ENCODE measurements at places on chromosomes 11 and 22.

DNA sequence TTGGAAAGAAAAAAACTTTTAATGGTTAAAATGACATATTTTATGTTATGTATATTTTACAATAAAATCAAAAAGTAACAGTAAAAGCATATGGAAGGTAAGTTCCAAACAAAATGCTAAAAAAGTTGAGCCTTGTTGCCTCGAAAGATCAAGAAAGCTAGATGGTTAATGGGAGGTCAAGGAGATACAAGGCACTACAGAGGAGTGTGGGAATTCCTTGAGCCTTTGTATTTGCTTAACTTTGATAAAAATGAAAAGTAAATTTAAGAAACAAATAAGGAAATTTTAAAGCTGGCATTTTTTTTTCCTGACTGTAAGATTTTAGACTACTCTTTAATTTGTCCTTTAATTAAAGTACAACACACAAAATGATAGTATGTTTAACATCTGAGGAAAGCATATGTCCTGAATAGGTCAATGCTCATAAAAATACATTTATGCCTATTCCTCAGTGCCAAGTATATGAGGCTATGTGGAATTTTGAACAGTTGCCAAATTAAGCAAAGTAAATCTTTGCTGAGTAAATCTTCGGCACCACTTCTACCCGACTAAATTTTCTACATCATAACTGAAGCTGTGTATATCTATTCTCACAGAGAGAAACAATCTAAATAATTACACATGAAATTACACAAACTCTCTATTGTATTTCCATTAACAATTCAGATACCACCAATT lies 108.8 kb downstream of the TTC28 start:
- no peak for DNase-seq

GRCh38 chr22:31106731-31107177 lies 614 bp downstream of the SELENOM start:
- no peak for DNase-seq

GRCh38 chr22:46289244-46289891 lies 7.3 kb upstream of the GTSE1 start:
- no peak for DNase-seq

DNA sequence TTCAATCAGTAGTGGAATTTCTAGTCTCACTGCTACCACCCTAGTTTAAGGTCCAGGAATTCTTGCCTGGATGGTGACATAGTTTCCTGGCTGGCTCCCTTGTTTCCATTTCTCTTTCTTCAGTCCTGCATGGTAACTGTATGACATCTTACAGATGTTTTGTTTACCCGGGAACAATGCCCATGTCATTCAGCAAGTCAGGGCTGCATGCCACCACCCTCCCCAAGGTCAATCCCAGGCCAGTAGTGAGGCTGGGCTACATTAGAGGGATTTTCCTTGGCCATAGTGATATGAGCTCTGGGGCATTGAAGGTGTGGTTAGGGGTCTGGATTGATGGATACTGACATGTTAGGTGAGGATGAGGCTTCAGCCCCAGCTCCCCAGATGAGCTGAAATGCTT lies 114.9 kb upstream of the E2F8 start:
- DNase-seq: no peak

GRCh38 chr11:19777039-19777376 lies 64.4 kb downstream of the NAV2 start:
- no peak for DNase-seq

DNA sequence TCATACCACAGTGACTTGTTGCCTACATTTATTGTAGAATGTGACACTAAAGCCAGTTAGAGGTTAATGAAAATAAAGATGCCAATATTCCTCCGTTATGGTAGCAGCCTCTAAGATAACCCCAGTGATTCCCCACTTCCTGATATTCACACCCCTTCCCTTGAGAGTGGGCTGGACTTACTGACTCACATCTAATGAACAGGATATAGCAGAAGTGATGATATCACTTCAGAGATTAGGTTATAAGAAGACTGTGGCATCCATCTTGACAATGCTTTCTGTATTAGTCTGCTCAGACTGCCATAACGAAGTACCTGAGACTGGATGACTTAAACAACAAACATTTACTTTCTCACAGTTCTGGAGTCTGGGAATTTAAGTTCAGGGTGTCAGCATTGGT lies 149.6 kb upstream of the MTNR1B start:
- no peak for DNase-seq

DNA sequence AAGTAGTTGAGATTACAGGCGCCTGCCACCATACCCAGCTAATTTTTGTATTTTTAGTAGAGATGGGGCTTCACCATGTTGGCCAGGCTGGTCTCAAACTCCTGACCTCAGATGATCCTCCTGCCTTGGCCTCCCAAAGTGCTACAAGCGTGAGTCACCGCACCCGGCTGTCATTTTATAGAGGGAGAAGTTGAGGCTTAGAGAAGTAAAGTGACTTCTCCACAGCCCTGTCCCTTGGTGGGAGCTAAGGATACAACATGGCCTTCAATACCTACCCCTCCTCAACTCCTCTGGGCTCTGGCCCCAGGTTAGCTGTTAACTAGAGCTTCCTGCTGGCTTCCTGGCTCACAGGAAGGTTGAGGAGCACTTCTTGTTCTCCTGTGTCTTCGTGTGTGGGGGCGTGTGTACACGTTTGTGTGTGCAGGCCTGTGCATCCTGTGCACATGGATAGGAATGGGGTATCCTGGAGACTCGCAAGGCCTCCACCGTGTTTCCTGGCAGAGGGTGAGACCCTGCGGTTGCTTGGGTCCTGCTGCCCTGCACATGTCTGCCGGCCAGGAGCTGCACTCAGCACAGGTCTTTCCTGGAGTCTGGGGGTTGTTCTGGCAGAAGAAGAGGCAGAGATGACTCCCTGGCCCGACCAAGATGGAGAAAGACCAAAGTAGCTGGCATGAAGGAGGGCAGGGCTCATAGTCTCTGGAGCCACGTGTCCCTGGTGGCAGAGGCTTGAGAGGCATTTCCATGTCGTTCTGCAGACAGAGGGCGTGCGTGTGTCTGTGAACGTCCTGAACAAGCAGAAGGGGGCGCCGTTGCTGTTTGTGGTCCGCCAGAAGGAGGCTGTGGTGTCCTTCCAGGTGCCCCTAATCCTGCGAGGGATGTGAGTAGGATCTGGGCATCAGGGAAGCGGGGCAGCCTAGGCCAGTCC lies 2.4 kb downstream of the SIDT2 start:
- peak; percentile 24 for DNase-seq

GRCh38 chr11:46669711-46670139 lies 30.7 kb downstream of the ARHGAP1 start:
- no peak for DNase-seq

DNA sequence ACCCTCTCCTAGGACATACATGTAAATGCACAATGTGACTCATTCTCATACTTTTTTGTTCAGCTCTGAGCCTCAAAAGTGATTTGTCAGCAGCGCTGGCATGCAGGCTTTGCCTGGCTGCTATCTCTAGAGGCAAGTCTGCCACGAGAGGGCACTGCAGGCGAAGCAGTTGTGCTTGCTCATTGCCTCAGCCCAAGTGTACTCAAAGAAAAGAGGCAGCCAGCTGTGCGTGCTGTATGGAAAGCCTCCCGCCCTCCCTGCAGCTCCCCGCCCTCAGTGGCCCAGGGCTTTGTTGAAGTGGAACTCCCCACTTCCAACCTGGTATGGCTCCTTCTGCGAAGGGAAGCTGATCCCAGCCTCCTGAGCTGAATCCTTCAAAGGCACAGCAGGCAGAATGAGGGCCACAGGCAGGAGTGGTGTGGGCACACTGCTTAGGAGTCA lies 16.3 kb downstream of the SDHAF2 start:
- DNase-seq: peak; percentile 86

DNA sequence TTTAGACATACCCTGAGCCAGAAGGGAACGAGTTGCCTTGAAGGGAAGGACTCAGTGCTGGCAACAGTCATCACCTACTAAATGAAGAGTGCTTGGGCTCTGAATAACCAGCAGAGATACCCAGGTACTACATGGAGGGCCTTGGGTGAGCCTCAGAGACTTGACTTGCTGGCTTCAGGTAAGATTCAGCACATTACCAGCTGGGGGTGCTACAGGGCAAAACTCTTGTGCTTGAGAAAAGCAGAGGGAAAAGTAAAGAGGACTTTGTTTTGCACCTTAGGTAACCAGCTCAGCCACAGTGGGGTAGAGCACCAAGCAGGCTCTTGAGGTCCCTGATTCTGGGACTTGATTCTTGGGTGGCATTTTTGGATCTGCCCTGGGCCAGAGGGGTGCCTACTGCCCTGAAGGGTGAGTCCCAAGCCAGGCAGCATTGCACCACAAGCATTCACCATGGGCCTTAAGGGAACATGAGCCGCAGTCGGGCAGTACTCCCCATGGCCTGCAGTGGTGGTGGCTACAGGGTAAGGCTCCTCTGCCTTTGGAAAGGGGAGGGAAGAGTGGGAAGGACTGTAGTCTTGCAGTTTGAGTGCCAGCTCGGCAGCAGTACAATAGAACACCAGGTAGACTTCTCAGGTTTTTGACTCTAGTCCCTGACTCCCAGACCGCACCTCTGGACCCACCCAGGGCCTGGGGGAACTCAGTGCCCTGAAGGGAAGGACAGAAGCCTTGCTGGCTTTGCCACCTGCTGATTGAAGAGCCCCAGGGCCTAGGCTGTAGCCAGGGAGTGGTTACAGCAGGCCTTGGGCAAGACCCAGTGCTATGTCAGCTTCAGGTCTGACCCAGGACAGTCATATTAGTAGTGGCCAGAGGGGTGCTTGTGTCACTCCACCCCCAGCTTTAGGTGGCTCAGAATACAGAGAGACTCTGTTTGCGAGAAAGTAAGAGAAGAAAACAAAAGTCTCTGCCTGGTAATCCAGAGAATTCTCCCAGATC lies 22.7 kb upstream of the PLEKHA7 start:
- DNase-seq: no peak

DNA sequence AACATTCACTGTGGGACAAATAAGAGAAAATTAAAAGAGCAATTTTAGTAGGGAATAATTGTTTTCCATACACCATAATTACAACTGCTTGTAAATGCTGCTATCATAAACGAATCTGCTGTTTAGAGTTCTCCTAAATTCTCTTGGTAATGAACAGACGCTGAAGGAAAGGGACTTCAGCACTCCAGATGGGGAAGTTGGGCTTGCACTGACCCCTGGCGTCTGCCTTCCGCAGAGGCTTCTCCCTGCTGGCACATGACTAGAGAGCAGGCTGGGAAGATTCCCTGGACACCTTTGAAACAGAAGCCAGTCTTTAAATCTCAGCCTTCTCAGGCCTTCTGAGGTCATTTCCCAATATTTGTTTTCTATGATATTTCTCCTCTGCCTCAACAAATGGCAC lies 84.1 kb downstream of the NXPE2 start:
- DNase-seq: no peak

DNA sequence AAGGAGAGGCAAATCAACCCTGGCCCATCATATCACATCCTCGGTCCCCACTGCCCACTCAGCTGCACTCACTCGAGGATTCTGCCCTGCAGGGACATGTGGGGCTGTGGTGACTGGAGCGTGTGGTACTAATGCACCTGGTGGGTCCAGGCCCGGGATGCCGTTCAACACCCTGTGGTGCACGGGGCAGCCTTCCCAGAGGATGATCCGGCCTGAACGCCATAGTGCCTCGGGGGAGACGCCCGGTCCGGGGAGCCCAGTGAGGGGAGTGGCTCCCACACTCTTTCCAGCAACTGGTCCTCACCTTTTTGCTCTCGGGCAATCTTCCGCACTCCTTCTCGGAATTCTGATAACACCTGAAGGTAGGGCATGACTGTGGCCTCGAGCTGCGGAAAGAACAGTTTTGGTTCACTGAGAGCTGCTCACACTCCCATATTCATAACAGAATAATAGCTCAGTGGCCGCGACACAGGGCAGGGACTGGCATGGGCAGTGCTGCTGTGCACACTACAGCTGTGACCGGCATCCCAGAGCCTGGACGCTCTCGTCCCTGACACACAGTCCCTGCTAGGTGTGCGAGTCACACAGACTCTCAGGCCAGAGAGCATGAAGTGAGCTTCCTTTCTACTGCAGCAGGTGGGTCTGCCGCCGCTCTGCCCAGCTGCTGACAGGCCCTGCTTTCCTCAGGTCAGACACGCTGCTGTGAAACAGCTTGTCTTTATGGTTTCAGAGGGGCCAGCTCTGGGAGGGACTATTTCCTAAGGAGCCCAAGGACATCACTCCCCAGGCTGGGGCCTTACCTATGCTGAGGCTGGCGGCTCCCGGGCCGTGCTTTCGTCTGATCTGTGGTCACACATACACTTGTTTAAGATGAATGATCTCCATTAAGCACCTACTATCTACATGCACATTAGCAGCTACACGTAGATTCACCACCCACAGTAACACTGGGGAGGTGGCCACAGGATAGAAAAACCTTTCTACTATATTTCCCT lies 20.1 kb upstream of the NAP1L4 start:
- DNase-seq: no peak
